Stimulated activated CD4-positive, alpha-beta T cell treated with anti-CD3 and anti-CD28 coated beads, Interleukin-1b, Interleukin-23, amount 100 ng/mL, for 4 hours (primary cell): ENCODE measurements at places on chromosomes 3 and 15.

DNA sequence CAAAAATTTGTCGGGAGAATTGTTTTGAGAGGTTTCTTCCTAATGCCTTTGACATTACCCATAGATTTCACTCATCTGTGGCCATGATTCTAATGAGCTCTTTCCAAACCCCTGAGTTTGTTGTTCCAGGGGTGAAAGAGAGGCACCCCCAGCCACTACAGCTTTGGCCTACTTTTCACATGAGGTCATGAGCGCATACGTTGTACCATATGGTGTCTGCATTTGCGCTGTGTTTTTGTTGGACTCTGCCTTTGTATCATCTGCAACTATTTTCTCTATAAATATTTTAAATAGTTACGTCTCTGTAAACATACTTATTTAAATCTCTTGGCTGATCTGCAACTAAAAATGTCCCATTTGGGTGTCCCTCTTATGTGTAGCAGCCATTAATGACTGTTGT, 107.9 kb downstream of the LRTM1 start:
- DNase-seq: no peak

DNA sequence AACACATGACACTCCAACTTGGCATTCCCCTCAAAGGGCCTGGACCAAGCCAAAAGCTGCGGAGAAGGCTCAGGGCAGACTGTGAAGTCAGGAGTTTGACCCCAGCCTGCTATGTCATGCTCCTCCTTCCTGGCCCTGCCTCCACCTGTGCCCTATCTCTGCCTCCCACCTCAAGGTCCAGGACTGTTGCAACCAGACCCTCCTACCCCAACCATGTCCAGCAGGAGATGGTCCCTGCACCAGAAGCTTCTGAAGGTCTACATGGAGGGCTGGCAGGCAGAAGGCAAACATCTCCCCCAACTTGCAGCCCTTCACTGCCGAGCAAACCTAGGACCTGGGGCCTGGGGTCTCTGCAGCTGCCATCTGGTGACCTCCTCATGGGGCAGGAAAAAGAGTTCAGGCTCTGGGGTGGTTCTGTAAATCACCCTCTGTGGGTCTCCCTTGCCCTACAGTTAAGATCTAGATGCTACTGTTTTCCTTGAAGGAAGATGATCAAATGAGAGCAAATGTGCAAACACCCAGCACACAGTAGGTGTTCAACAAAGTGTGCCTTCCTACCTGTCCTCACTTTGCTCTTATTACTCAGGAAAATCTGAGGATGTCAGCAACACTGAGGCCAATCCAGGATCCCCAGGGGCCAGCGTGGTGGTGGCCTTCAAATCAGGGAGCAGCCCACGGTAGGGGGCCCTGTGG, 11.5 kb upstream of the CSK start:
- DNase-seq: no peak

- no peak for DNase-seq
Measured at GRCh38 chr3:16723978-16724377, 118.8 kb upstream of the DAZL start.

- DNase-seq: no peak
Measured at GRCh38 chr3:126848991-126849390, 133.9 kb upstream of the PLXNA1 start.

- DNase-seq: no peak
Measured at GRCh38 chr3:172647823-172648222, 63.0 kb downstream of the NCEH1 start.
